ENCODE measurements at places on chromosomes 11 and 22. TPM values are rescaled to one million over a fixed set of nuclear protein-coding genes. Genes with fewer than 3 reads are reported as not detected.

EHF gene
- total RNA-seq = 1.1 TPM

DNA sequence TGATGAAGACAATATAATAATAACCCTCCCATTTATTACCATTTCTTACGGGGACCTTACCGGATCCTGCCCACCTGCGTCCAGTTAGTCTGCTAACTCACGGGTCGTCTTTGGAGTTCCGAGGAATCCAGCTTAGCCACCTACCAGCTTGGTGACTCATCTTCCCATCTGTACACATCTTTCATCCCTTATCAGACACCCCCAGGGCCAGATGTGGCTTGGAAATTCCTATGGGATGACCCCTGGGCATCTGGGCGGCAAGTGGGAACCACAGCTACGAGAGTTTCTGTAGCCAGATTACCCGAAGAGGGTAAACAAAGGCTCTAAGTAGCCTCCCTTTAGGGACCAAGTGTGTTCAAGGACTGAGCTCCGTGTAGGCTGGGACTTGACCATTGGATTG, 12.8 kb upstream of the PRR5 start:
- no peaks in the 10 kb centered on the region for H3K36me3 ChIP-seq
- no peak overlapping the region for H3K4me3 ChIP-seq
- no peaks in the 10 kb centered on the region for H3K27me3 ChIP-seq

CTSF gene
- total RNA-seq = 8.6 TPM

LRRC74B gene
- not detected for total RNA-seq

- H3K27ac ChIP-seq = no peak overlapping the region
- peaks cover 14% of the 10 kb centered on the region for H3K4me1 ChIP-seq
- H3K27me3 ChIP-seq = peaks cover 14% of the 10 kb centered on the region
- no peak overlapping the region for H3K4me3 ChIP-seq
These were observed 18.1 kb downstream of the IL17REL start for GRCh38 chr22:49994361-49995040.

TBX1 gene
- total RNA-seq = not detected

- H3K27me3 ChIP-seq = peaks cover under 1% of the 10 kb centered on the region
- no peak overlapping the region for H3K4me3 ChIP-seq
- H3K4me1 ChIP-seq = no peaks in the 10 kb centered on the region
- H3K36me3 ChIP-seq = no peaks in the 10 kb centered on the region
These were observed 17.0 kb upstream of the KCNJ11 start for GRCh38 chr11:17405232-17406005.

GRCh38 chr11:34050581-34051348, 766 bp upstream of the CAPRIN1 start:
- H3K4me1 ChIP-seq = peaks cover 12% of the 10 kb centered on the region
- H3K36me3 ChIP-seq = peaks cover 17% of the 10 kb centered on the region
- H3K27ac ChIP-seq = peak overlapping the region; percentile 96
- H3K27me3 ChIP-seq = no peaks in the 10 kb centered on the region
- peak overlapping the region; percentile 99 for H3K4me3 ChIP-seq

DNA sequence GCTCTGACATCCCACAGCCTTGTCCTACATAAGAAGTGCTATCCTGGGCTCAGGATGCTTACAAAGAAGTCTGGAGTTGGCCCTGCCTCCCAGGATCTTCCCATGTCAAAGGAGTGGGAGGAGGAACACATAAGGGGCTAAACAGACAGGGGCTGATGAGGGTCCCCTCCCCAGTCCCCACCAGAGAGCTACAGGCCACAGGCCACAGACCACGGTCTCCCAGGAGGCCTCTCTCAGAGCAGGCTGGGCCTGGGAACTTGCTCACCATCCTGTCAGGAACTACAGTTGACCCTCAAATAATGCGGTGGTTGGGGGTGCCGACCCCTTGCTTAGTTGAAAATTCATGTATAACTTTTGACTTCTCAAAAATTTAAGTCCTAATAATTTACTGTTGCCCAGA, 315.5 kb downstream of the NTM start:
- H3K4me1 ChIP-seq = no peaks in the 10 kb centered on the region
- DNase-seq = no peak
- no peak overlapping the region for H3K27ac ChIP-seq

SAA4 gene
- total RNA-seq = not detected

RAG2 gene
- not detected for total RNA-seq

IFITM10 gene
- 1.9 TPM for total RNA-seq

LINC01488 gene
- total RNA-seq = not detected

GRCh38 chr11:102112509-102112821, 2.2 kb downstream of the YAP1 start:
- H3K4me1 ChIP-seq = peaks cover 22% of the 10 kb centered on the region
- H3K36me3 ChIP-seq = peaks cover 26% of the 10 kb centered on the region
- peak; percentile 41 for DNase-seq
- H3K4me3 ChIP-seq = peak overlapping the region; percentile 92

- H3K27ac ChIP-seq = no peak overlapping the region
- no peaks in the 10 kb centered on the region for H3K36me3 ChIP-seq
- no peak for DNase-seq
- H3K4me3 ChIP-seq = no peak overlapping the region
These were observed 17.7 kb upstream of the PRDM10 start for GRCh38 chr11:130020323-130020722.

DNA sequence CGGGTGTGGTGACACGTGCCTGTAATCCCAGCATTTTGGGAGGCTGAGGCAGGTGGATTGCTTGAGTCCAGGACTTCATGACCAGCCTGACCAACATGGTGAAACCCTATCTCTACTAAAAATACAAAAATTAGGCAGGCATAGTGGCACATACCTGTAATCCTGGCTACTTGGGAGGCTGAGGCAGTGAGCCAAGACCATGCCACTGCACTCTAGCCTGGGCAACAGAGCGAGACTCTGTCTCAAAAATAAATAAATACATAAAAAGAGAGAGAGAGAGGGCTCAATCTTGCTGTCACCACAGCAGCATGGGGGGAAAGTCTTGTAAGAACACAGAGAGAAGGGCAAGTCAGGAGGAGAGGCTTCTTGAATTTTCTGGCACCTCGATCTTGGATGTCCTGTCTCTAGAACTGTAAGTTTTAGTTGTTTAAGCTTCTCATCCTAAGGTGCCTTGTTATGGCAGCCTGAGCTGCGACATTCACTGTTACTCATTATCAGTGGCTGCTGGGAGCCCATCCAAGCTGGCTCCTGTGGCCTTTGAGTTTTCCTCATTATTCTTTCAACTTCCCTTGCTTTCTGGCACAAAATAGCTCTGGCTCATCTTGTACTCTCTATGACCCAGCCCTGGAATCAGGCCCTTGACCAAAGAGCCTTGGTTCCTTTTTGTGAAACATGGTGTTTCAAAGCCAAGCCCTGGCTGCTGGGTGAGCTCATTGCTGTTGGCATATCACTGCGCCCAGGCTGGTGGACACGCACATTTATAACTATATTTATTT, 8.0 kb upstream of the PSMC3 start:
- no peaks in the 10 kb centered on the region for H3K4me1 ChIP-seq
- H3K4me3 ChIP-seq = no peak overlapping the region
- no peaks in the 10 kb centered on the region for H3K27me3 ChIP-seq
- H3K27ac ChIP-seq = no peak overlapping the region

MRPL21 gene
- 96.5 TPM for total RNA-seq

OR51B2 gene
- total RNA-seq = not detected

CLMP gene
- total RNA-seq = 86.1 TPM

DNA sequence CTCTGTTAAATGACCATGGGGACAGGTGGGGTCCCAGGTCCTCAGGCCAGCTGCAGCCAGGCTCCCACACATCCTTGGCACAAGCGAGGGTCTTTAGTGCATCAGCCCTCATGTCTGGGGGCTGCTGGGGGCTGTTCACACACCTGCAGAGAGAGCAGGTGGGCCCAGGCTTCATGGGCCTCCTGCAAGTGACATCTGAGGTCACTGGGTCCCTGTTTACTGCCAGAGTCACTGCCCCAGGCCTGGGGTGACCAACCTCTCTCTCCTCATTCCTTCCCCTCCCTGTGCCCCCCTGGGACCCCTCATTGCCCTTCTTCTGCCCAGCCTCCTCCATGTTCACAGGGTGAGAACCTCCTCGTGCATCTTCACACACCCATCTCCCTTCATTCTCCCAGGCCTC, 92.4 kb downstream of the RTL6 start:
- DNase-seq = no peak
- H3K4me3 ChIP-seq = no peak overlapping the region
- peaks cover 22% of the 10 kb centered on the region for H3K27me3 ChIP-seq
- no peaks in the 10 kb centered on the region for H3K4me1 ChIP-seq
- no peak overlapping the region for H3K27ac ChIP-seq
- H3K36me3 ChIP-seq = no peaks in the 10 kb centered on the region

THY1 gene
- total RNA-seq = not detected

- no peaks in the 10 kb centered on the region for H3K4me1 ChIP-seq
- no peak for DNase-seq
- no peaks in the 10 kb centered on the region for H3K36me3 ChIP-seq
- H3K27me3 ChIP-seq = peaks cover 61% of the 10 kb centered on the region
- H3K27ac ChIP-seq = no peak overlapping the region
These were observed 9.6 kb upstream of the SC5D start for GRCh38 chr11:121282886-121283502.

OR52E4 gene
- total RNA-seq = not detected

FLRT1 gene
- 2.7 TPM for total RNA-seq

GRCh38 chr22:26585104-26585790, 4.7 kb downstream of the TPST2 start:
- peak; percentile 88 for DNase-seq
- H3K27me3 ChIP-seq = no peaks in the 10 kb centered on the region
- H3K36me3 ChIP-seq = no peaks in the 10 kb centered on the region
- H3K4me3 ChIP-seq = no peak overlapping the region
- peaks cover 18% of the 10 kb centered on the region for H3K4me1 ChIP-seq
- H3K27ac ChIP-seq = peak overlapping the region; percentile 54

- no peak for DNase-seq
- no peaks in the 10 kb centered on the region for H3K4me1 ChIP-seq
- no peak overlapping the region for H3K4me3 ChIP-seq
- no peaks in the 10 kb centered on the region for H3K36me3 ChIP-seq
- H3K27ac ChIP-seq = no peak overlapping the region
These were observed 921.4 kb upstream of the CNTN5 start for GRCh38 chr11:98099371-98099770.

DNA sequence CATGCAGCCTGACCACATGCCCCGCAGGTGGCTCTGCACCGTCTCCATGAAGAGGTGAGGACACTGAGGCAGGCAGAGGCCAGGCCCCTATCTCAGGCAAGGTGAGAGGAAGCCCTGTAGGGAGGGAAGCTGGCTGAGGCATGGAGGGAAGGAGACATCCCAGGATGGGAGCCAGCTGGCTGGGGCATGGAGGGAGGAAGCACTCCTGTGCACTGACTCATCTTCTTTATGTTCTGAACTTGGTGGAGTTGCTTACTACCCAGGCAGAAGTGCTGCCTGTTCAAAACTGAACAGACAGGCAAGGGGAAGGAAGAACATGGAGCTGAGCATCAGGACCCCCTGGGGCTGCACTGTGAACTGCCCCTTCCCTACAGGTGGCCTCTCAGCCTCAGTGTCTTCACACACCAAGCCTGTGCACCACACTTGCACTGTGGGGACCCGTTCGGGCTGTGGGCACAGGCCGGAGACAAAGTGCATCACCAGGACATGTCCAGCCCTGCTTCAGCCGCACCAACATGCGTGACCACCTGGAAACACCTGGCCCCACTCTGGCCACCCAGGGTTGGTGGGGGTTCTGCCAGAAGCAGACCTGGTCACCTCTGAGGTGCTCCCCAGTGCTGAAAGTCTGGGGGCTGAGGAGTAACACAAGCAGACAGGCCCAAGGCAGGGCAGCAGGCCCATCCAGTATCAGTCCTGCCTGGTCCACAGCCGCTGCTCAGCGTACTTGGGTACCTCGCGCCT, 55.5 kb downstream of the DGCR2 start:
- peak; percentile 62 for DNase-seq
- H3K36me3 ChIP-seq = peaks cover 75% of the 10 kb centered on the region
- no peak overlapping the region for H3K27ac ChIP-seq
- H3K27me3 ChIP-seq = no peaks in the 10 kb centered on the region
- H3K4me3 ChIP-seq = no peak overlapping the region
- peaks cover 8% of the 10 kb centered on the region for H3K4me1 ChIP-seq

DNA sequence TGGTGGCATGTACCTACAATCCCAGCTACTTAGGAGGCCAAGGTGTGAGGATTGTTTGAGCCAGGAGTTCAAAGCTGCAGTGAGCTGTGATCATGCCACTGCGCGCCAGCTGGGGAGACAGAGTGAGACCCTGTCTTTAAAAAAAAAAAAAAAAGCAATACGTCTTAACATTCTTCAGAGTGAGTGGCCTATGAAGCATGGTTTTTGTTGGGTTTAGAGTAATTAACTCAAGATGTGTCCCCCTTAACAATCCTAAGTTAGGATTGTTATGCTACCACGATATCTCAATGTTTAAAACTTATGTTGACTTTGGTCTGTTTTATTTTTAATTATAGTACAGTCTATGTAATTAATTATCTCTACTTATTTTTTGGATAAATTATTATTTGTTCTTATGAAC, 156.1 kb downstream of the HIPK3 start:
- DNase-seq = no peak
- no peak overlapping the region for H3K4me3 ChIP-seq
- no peaks in the 10 kb centered on the region for H3K36me3 ChIP-seq
- no peaks in the 10 kb centered on the region for H3K4me1 ChIP-seq

DNA sequence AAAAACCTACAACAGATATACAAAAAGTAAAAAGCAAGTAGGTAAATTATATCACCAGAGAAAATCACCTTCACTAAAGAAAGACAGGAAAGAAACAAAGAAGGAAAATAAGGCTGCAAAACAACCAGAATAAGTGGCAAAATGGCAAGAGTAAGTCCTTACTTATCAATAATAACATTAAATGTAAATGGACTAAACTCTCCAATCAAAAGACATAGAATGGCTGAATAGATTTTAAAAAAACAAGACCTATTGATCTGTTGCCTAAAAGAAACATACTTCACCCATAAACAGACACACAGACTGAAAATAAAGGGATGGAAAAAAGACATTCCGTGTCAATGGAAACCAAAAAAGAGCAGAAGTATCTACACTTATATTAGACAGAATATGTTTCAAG, 695.7 kb upstream of the FAT3 start:
- no peak overlapping the region for H3K4me3 ChIP-seq
- H3K4me1 ChIP-seq = no peaks in the 10 kb centered on the region

SPTBN2 gene
- 46.9 TPM for total RNA-seq

CCDC116 gene
- 0.21 TPM for total RNA-seq
